Panc1 (cell line): ENCODE measurements at places on chromosomes 5 and 9.

DNA sequence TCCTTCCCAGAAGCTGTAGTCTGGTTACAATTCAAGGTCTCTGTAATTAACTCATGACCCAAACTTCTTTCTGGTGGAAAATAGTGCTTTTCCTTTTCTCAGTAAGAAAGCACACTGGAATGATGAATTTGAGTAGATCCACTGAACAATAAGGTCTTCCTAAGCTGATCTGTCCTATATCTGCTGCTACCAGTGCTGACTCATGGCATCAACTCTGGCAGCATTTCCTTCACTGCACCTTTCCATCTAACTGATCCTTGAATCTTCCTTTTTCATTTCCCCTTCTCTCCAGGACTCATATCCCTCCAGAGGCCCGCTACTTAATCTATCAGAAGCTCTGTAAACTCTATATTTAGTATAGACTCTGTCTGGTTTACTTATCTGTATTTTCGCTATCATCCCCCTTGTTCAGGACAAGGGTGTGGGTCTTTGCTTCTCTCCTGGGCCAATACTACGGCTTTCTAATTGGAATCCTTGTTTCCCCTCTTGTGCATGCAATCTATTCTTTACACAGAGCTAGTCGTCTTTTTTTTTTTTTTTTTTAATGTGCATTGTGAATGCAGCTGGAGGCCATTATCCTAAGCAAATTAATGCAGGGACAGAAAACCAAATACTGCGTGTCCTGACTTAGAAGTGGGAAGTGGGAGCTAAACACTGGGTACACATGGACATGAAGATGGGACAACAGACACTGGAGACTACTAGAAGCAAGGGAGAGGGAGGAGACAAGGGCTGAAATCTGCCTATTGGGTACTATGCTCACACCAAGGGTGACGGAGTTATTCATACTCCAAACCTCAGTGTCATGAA is 192.2 kb upstream of the RPS23 start:
- DNase-seq = no peak

DNA sequence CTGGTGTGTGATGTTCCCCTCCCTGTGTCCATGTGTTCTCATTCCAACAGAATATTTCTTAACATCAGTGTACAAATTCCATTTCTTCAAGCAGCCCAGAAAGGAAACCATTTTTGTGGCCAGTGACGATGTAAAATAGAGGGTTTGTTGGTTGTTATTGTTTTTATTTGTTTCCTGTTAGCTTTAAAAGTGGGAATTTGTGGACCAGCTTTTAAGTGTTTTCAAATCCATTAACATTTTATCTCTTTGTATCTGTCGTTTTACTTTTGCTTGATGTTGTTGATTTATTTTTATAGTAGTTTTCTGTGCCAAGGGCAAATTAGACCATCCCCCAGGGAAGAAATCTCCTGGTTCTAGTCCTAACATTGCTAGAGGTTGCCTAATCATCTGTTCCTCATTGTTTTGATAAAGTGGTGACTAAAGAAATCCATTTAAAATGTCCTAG is 100.0 kb downstream of the GDNF start:
- DNase-seq = no peak

DNA sequence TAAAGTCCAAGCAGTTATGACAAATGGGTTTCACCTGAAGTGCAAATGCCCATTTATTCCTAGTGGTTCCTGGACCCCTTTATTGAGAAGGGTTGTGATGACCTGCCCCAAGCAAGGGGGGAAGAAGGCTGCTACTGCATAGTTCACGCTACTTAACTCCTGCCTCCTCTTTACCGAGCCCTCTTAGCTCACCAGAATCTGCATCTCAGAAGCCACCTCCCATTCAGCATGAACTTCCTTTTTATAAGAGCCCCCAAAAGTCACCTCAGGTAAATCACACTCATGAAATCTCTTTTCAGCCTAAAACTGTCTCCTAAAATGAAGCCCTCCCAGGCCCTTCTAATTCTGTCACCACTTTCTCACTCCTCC is 26.6 kb upstream of the C9orf72 start:
- DNase-seq = no peak

DNA sequence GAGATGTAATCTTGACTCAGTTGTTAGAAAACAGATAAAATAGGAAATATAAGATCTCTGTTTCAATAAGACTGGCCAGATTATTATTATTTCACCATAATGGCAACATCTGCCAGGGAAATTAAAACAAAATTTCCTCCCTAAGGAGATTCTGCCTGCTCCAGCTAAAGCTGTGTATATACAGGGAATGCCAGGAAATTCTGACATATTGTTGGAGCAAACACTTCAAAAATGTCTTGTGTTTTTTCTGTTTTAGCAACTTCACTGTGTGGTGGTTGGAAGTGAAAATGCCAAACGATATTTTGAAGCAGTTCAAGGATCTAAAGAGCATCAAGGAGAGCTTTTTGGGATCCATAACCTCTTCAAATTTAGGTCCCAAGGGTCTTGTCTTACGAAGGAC is 90.8 kb downstream of the ERCC6L2 start:
- no peak for DNase-seq

DNA sequence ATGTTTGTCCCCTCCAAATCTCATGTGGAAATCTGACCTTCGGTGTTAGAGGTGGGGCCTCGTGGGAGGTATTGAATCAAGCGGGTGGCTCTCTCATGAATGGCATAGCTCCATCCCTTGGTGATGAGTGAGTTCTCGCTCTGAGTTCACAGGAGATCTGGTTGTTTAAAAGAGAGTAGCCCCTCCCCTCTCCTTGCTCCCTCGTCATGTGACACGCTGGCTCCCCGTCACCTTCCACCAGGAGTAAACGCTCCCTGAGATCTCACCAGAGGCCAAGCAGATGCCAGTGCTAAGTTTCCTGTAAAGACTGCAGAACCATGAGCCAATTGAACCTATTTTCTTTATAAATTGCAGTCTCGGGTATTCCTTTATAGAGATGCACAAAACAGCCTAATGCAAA is 74.5 kb downstream of the RASEF start:
- no peak for DNase-seq

GRCh38 chr9:108855529-108855886 is 278 bp downstream of the ACTL7B start:
- no peak for DNase-seq

GRCh38 chr9:110276781-110277180 is 20.5 kb upstream of the TXN start:
- DNase-seq = no peak

- no peak for DNase-seq
These were observed 62.0 kb downstream of the ENC1 start for GRCh38 chr5:74578356-74579044.

DNA sequence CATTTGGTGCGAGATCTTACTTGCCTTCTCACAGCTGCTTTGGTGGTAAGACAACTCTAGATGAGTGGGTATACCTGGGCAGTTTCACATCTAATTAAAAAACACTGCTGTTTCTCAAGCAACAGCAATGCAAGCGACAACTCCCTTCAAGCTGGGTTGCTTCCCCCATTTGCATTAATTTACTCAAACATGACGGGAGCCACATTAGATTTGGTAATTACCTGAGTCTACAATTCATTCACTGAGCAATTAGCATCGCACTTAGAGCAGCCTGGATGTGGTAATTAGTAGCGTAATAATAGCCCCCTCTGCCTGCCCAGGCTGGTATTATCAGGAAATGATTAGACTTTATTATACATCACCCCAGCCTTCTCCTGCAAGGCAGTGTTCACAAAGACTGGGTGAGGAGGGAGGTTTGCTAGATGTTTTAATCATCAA is 73.4 kb downstream of the FBXO38 start:
- no peak for DNase-seq

DNA sequence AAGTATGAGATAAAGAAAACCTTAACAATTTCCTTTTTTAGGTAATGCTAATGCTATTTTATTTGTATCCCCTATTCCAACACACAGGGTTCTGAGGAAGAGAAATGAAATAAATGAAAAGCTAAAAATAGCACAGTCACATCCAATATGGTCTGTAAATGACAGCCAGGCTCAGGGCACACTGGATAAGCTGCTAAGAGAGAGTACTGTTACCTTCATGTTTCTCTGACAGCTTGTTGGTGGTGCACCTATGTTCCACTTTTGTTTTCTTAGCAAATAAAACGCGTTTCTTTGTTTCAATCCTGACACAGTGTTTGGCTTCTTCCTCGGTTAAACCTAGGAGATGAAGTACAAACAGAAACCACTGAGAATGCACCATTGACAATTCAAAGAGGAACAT is 41.3 kb downstream of the C6 start:
- DNase-seq = no peak

GRCh38 chr9:137825324-137825989 is 52.1 kb upstream of the CACNA1B start:
- DNase-seq = no peak

GRCh38 chr5:59099270-59099994 is 516.6 kb downstream of the RAB3C start:
- peak; percentile 38 for DNase-seq

- DNase-seq = no peak
These were observed 232.2 kb upstream of the VLDLR start for GRCh38 chr9:2389404-2389803.
